HT1080 (cell line): ENCODE measurements at places on chromosomes 6 and 20. TPM values are rescaled to one million over a fixed set of nuclear protein-coding genes. Genes with fewer than 3 reads are reported as not detected.

DNA sequence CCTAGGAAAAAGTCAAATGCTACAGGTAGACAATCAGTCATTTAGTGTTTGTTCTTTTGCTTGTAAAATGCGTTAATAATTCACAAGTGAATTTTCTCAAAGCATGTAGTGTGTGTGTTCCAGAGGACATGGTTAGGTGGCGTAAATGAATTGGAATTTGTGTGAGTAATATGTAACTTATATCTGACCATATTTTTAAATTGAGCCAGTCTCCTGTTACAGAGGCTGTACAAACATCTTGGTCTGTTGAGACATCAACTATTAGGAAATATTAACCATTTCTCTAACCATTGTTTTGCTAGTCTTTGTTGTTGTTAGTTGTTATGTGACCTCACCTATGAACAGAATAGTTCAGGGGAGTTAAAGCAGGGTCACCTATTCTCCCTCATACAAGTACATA is 22.7 kb downstream of the MCM8 start:
- no peak for DNase-seq

DNA sequence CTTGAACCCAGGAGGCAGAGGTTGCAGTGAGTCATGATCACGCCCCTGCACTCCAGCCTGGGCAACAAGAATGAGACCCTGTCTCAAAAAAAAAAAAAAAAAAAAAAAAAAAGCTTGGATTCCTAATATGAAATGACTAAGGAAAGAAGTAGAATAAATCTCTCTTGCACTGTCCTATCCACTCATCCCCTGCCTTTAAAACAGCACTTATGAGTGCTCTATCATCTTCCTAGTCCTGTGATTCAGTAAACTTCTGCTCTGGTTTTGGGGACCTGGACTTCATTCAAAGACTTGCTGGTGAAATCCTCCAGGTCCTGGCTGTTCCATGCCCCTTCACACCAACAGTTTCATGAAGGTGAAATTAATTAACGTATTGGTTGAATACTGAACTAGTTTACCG is 29.6 kb downstream of the TNFAIP3 start:
- DNase-seq, result no peak

GRCh38 chr20:59525500-59526241 is 78.7 kb upstream of the PHACTR3 start:
- peak; percentile 49 for DNase-seq

GRCh38 chr6:136739071-136739470 is 53.2 kb downstream of the MAP3K5 start:
- no peak for DNase-seq

DNA sequence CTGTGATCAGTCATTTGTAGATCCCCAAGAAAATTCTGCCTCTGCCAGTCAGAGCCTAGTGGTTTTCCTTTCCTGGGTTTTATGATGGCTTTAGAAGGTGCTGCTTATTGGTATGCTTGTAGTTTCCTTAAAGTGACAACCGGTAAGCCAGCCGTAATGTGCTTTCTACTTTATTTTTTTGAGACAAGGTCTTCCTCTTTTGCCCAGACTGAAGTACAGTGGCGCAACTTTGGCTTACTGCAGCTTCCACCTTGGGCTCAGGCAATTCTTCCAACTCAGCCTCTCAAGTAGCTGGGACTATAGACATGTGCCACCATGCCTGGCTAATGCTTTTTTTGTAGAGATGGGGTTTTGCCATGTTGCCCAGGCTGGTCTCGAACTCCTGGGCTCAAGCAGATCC is 23.5 kb downstream of the MCM8 start:
- no peak for DNase-seq

DNA sequence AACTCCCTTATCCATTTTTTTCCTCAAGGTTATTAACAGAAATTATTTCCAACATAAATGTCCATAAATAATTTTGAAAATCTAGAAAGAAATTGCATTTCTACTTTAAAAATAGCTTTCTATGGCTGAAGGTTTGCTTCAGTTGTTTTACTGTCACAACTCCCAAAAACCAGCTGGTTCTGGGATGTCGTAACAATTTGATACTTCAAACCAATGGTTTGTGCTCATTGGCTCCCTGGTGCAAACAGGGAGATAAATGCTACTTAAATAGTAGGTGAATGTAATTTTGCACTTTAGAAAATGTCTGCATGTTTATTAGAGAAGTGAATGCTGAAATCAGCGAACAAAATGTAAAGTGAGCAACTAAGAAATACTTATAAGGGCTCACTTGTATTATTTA is 31.1 kb downstream of the LAMA2 start:
- no peak for DNase-seq

DNA sequence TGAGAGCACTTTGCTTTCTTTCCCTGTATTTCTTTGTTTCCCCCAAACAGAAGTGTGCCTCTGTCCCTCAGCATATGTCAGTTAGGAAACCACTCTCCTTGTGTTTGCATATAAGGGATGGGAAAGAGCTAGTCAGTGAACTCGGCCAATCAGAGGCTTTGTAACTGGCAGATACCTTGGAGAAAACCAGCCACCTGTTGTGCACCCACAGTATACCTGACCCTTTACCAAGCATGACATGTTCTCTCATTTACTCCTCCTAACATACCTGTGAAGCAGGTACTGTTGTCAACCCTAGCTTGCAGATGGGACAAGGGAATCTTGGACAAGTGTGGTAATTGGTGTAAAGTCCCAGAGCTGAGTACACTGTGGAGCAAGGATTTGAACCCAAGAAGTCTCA is 96.1 kb upstream of the FAM8A1 start:
- no peak for DNase-seq

DNA sequence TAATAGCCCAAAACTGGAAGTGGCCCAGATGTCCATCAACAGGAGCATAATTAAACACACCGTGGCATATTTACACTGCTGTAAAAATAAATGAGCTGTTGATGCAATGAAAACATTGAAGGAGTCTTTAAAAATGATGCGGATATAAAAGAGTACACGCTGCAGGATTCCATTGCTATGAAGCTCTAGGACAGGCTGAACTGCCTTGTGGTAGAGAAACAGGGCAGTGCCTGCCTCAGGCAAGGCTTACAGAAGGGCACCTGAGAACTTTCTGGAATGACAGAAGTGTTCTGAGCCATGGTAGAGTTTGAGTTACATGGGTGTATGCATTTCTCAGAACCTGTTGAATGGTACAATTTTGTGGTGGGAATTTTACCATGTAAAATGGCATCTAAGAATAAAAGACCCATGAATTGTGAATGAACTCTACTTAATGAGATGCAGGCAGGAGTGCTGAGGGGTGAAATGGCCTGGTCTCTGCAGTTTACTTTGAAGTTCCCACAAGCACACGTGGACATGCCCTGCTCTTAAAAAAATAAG is 45.3 kb upstream of the RIN2 start:
- no peak for DNase-seq

- DNase-seq, result no peak
These were observed 630 bp downstream of the PPP2R5D start for GRCh38 chr6:42984924-42985475.

- no peak for DNase-seq
These were observed 38.0 kb upstream of the NR2E1 start for GRCh38 chr6:108127826-108128225.

DNA sequence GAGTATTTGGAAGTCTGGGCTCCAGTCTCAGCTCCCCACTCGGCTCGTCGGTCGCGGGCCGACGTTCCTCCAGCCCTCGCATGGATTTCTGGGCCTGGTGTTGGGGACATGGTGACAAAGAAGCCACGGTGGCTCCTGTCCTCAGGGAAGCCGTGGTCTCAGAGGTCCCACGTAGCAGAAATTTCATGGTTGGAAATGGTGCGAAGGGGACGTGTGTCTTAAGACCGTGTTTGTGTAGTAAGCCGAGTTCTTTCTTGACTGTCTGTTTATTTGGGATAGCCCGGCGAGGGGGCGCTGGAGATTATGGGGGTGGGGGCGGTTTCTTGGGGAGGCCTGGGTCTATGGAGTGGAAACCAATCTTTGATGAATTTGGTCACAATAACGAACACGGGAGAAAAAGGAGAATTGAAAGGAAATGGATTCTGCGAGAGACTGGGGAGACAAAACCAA is 23.5 kb upstream of the MAP3K7 start:
- DNase-seq, result no peak

- DNase-seq, result no peak
These were observed 432.4 kb downstream of the BMP2 start for GRCh38 chr20:7199861-7200260.

GRCh38 chr6:148999929-149000468 is 253.2 kb downstream of the UST start:
- peak; percentile 88 for DNase-seq

GRCh38 chr6:107819217-107819616 is 4.9 kb downstream of the SCML4 start:
- no peak for DNase-seq

- no peak for DNase-seq
These were observed 66.9 kb downstream of the MKKS start for GRCh38 chr20:10366898-10367692.

DNA sequence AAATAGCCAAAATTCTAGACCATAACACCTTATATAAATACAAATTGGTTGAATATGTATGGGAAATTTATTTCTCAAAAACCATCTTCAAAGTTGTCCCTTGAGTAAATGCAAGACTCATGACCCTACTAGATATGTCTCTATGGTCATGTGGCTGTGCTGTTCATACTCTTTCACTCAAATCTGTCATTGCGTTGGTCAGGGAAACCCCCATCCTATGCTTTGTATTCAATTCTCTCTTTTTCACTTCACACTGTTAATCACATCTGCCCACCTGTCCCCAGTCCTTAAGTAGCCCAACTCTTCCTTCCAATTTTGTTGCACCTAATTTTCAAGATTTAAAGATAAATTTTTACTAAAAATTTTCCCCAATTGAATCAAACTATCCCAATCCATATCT is 51.0 kb downstream of the RPS12 start:
- no peak for DNase-seq

- no peak for DNase-seq
These were observed 734 bp downstream of the MMS22L start for GRCh38 chr6:97282238-97282725.

GRCh38 chr6:41498968-41499599 is 47.1 kb upstream of the FOXP4 start:
- no peak for DNase-seq

- peak; percentile 77 for DNase-seq
These were observed 58.9 kb downstream of the RREB1 start for GRCh38 chr6:7166410-7167293.

DNA sequence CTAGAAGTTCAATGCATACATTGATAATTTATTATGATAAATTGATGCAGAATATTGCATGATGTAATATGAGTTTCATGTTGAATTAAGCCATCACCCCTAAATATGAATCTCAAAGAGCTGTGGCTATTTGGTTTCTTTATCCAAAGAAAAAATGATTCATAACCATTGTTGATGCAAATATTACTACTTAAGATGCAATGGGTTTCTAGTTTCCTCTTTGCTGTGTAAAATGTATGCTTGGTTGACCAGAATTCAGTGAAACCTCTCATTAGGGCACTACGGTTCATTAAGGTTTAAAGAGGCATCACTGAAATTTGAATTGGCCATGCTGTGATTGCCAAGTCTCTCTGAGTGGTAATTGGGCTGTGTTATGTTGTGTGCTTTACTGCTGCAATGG is 492.5 kb upstream of the FLRT3 start:
- no peak for DNase-seq

DNA sequence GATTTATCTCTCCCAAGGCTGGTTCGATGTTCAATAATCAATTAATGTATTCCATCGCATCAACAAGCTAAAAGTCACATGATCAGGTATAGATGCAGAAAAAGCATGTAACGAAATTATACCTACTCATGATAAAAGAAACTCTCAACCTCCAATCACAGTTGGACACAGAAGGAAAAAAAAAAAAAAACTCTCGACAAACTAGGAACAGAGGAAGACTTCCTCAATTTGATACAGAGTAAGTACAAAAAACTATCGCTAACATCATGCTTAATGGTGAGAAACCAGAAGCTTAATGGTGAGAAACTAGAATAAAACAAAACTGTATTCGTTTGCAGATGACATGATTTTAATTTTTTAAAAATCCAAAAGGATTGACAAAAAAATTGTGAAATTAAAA is 62.0 kb upstream of the SMIM29 start:
- DNase-seq, result no peak

DNA sequence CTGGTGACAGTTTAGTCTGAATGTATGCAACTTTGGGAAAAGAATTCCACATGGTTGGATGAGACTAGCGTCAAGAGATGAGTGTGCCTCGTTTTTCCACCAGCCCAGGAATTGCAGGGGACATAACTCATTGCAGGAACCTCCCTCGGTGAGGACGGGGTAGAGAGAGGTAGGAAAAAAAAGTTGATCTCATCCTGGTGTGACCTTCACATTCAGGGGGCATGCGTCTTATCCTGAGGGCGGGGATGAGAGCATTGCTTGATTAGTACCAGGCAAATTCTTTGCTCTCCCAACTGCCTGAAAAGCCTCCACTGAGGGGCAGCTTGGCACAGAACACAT is 11.8 kb downstream of the TLDC2 start:
- no peak for DNase-seq

CYB5R4 gene
- total RNA-seq, result 9.4 and 14.9 TPM in 2 replicates

PBOV1 gene
- total RNA-seq, result not detected in 2 replicates

PDYN gene
- total RNA-seq, result not detected in 2 replicates

OR2H2 gene
- total RNA-seq, result not detected in 2 replicates

OR12D3 gene
- not detected in 2 replicates for total RNA-seq

FAM209B gene
- not detected in 2 replicates for total RNA-seq

TFAP2A gene
- total RNA-seq, result 0.60 and 1.8 TPM in 2 replicates

DNAH8 gene
- total RNA-seq, result not detected in 2 replicates

BCAS4 gene
- total RNA-seq, result 24.6 and 27.1 TPM in 2 replicates

LIN28B gene
- total RNA-seq, result 2.3 and 2.5 TPM in 2 replicates
